ENCODE measurements at places on chromosomes 12 and 14.
A peak's percentile ranks its signal among the peaks of the same experiment; 100 is the strongest.

DNA sequence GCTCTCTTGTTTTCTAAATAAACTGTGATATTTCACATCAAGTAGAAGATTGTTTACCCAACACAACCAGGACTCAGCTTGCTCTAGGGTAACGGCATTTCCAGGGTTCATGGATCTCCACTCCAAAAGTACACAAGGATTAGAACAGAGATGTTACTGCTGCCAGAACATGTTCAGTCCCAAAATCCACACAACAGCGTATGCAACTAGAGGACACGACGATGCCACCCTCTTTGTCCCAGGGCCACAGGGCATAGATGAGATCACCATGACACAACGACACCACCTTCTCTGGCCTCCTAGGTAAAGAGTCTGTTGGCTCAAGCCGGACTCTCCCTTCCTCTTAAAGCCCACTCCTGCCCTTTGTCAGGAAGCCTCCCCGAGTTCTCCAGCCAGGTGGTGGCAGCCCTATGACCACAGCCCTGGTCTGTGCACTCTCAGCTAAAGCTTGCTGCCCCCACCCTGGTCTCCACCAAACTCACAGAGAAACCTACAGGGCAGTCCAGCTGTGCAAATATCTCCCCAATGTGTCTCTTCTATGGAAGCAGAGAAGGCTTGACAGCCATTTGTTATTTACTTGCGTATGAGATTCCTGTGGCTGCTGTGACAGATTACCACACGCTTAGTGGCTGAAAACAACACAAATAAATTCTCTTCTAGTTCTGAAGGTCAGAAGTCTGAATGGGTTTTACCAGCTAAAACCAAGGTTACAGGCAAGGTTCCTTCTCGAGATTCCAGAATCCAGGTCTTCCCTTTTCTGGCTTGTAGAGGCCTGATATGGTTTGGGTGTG is 10.3 kb downstream of the CLMN start:
- DNase-seq: no peak

- no peak for DNase-seq
Measured at GRCh38 chr12:26740991-26741390, 92.0 kb downstream of the ITPR2 start.

DNA sequence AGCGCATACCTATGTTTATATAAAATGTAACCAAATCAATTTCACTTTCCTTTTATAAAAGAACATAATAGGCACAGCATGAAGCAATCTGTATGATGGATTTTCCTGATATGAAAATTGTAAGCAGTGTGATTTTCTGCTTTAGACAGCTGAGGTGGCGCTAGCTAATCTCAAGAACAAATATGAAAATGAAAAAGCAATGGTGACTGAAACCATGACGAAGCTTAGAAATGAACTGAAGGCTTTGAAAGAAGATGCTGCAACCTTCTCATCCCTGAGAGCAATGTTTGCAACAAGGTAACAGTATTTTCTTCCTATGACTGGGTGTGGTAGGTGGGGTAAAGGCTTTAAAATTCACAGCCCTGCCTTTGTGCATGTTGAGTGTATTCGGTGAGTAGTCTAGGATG is 65.0 kb upstream of the FGD4 start:
- no peak for DNase-seq

- no peak for DNase-seq
Measured at GRCh38 chr12:27273114-27273513, 29.0 kb downstream of the STK38L start.

DNA sequence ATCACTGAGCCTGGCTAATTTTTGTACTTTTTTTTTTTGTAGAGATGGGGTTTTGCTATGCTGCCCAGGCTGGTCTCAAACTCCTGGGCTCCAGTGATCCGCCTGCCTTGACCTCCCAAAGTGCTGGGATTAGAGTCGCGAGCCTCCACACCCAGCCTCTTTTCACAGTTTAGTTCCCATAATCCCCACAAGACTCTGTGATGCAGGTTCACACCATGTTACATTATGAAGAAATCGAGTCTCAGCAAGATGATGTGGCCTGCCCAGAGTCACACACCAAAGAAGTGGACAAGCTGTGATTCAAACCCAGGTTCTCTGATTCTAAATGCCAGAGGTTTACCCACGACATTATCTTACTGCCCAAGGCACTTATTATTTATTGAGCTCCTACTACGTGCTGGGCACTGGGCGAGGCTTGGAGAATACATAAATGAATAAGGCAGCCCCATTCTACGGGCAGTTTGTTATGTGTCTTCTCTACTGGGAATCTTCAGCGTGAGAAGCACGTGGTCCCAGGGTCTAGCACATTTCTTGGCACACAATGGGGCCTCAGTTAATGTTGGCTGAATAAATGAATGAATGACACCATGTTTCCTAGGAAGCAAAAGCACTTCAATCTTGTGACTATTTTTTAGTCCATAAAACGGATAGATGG is 23.5 kb upstream of the OASL start:
- no peak for DNase-seq

DNA sequence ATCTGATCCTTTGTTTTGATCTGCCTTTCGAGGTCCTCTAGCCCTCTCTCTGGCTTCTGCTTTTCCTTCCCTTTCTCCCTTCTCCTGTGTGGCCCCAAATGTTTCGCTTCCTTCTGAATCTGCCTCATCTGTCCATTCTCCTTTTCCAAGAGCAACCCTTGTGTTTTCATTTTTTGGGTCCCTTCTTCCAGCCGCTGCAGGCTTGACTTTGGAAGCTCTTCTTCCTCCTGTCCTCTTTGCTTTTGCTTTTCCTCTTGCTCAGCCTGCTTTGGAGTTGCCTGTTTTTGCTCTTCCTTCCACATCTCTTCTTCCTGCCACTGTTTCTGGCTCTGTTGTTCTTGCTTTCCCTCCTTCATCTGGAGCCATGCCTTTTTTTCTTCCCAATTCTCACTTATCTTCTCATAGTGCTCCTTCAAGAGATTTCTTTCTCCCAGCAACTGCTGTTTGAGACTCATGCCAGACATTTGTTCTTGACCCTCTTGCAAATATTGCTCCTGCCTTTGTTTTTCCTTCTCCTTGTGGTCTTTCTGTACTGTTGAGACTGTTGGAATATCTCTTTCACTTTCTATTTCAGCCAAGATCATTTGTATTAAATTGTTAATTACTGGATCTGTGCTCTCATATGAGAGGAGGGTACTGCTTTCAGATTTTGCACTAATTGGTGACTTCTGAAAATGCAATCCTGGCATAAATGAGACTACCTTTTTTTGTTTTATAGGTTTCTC is 42.4 kb downstream of the FAM186A start:
- DNase-seq: no peak

GRCh38 chr12:41778934-41779333 is 365.7 kb downstream of the GXYLT1 start:
- no peak for DNase-seq

GRCh38 chr12:79689477-79690141 is 1.2 kb downstream of the PAWR start:
- peak; percentile 68 for DNase-seq

GRCh38 chr12:112539221-112539620 is 120.5 kb downstream of the PTPN11 start:
- no peak for DNase-seq

GRCh38 chr14:38003746-38004609 is 203.7 kb upstream of the SSTR1 start:
- no peak for DNase-seq

DNA sequence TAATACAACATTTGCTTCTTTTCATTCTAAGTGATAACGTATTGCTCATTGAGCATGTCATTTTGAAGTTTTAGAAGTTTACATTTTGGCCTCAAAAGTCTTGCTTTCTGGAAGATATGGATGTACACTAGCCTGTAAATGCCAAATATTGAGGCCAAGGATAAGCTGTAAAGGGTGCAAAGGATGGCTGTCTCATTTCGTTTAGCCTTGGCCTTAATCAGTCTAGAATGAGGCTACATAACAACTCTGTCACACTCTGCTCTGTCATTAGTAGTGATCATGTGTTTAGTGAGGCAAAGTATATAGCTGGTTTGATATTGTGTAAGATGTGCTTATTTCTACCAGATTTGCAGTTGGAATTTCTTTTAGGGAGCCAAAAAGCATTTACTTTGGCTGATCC is 344.5 kb downstream of the TMTC2 start:
- DNase-seq: no peak

- DNase-seq: peak; percentile 63
Measured at GRCh38 chr14:34098045-34098984, 147.4 kb upstream of the EGLN3 start.

DNA sequence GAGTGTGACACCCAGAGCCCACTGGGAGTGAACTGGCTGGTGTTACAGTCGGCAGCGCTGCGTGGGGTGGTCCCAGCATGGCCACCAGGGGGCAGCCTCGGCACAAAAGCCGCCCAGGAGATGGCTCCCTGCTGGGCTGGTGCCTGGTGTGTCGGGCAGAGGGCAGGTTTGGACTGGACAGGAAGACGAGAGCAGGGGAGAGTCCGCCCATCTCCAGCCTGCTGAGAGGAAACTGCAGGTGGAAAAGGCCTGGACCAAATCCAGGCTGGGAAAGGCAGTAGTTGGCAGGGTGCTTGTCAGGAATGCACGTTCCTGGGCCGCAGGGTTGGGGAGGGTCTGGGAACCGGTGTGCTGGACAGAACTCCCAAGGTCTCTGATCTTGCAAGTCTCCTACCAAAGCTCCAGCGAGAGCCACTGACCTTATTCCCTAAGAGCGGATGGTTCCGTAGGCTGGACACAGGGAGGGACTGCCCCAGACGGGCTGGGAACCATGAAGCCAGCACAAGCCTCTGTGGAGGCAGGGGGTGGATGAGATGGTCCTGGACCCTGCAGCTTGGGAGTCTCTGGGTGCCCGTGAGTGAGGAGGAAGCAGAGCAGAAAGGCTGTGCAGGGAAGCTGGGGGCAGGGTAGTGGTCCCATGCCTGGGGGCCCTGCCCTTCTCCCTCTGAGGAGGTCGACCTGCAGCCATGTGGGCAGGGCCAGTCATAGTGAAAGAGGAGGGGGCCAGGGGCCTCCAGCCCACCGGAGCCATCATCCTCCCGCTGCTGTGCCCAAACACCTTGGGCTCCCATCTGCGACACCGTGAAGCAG is 1.8 kb downstream of the AHNAK2 start:
- DNase-seq: peak; percentile 91

DNA sequence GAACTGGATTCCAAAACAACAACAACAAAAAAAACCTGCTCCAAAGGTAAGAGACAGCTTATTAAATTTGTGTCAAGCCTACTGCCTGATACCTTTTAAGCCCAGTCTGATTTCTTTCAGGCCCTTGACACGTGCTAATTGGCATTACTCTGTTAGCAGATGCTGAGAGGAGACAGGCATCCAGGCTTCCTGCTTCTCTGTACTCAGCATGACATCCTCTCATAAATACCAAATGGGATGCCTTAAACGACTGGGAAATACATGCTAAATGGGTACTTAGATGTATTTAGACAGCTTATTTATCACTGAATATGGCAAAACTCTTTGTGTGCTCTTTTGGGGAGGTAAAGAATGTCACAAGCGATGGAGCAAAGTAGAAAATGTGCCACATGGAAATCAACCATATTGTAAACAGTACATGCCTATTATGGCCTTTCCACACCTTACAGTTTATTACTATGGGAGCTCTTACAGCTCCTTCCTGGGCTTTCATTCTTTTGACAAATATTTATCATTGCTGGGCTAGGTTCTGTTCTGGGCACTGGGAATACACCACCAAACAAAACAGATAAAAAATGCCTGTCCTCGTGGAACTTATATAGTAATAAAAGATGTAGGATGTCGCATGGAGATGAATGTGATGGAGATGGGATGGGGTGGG is 11.5 kb upstream of the PCED1B start:
- DNase-seq: no peak

DNA sequence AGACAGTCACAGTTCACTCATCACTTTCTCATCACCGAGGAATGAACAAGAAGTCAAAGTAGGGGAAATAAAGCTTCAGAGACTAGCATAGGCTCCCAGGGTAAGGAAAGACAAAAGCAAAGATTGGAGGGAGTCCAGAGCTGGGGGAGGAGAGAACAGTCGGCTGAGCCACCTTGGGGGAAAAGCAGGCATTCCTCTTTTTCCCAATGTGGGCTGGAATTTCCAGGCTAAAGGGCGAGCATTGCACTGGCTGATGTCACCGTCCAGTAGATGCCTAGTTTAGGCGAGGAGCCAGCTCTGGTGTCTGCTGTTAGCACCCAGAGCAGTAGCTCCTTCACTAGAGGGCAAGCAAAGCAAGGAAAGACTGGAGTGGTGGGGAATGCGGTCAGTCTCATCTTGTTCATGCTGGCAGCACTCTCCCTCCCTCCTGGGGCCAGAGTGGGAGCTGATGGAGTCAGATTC is 8.5 kb upstream of the KRT75 start:
- DNase-seq: no peak

DNA sequence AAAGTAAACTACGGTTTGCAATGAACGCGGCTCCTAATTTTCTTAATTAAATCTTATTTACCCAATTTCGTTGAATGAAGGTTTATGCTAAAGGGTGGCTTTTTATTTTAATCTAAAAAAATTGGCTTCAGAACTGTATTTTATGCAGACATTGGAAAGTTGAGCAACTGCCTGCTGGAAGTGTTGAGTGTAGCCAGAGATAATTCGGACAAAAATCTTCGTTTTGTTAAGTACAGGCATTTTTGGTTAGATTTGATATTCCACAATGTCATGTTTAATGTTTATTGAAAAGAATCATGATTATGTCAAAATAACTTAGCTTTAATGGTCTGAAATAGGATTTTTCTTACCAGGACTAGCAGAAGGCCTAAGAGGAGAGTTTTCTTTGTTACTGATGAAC is 875 bp downstream of the IRAK3 start:
- DNase-seq: no peak

DNA sequence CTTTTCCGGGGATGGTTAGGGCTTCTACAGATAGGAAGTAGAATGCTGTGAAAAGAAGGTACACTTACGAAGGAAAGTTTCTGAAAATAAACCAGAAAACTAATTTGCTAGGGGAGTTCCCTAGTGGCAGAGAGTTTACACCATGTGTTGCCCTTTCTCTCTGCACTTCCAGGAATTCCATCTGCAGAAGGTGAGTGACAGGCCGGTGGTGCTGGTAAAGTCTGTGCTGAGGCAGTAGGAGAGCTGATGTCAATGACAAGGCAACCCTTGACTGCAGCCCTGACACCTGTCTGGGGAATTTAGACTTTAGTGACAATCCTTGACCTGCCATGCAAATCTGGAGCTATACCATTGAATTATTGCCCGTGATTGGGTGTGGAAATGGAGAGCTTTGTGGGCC is 687.8 kb downstream of the NRXN3 start:
- DNase-seq: no peak

GRCh38 chr12:39309516-39309915 is 133.4 kb downstream of the KIF21A start:
- DNase-seq: no peak

GRCh38 chr12:24285448-24285847 is 336.0 kb upstream of the SOX5 start:
- no peak for DNase-seq

- peak; percentile 64 for DNase-seq
Measured at GRCh38 chr14:84036840-84037239, 1493.1 kb upstream of the FLRT2 start.

DNA sequence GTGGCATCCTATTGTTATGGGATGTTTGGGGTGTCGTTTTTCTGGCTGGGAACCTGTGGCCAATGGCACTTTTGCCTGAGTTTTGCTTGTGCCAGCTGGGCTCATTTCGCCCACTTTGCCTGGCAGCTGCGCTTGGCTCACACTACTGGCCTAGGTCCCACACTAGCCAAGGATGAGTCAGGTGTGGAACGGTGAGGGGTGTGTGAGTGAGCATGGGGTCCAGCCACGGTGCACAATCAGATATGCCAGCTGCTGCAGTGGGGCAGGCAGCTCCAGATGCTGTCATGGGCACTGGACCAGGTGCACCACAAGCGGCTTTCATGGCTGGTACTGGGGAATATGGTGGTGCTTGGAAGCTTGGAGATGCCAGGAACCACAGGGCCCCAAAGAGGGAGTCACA is 21.5 kb downstream of the TRHDE start:
- DNase-seq: no peak

- peak; percentile 83 for DNase-seq
Measured at GRCh38 chr12:2057041-2057794, 4.4 kb downstream of the CACNA1C start.

All from hematopoietic multipotent progenitor cell treated with erythropoietin and hydrocortisone succinate and interleukin-3 and kit ligand, for 4 days (in vitro differentiated cells).